Activated CD8-positive, alpha-beta T cell treated with anti-CD3 and anti-CD28 coated beads for 36 hours (primary cell): ENCODE measurements at places on chromosomes 7 and 10. TPM values are rescaled to one million over a fixed set of nuclear protein-coding genes. Genes with fewer than 3 reads are reported as not detected.

- no peak overlapping the region for H3K27ac ChIP-seq
- no peaks in the 10 kb centered on the region for H3K27me3 ChIP-seq
- no peaks in the 10 kb centered on the region for H3K36me3 ChIP-seq
- no peaks in the 10 kb centered on the region for H3K4me1 ChIP-seq
These were observed 49.9 kb downstream of the SCIN start for GRCh38 chr7:12620371-12620770.

DNA sequence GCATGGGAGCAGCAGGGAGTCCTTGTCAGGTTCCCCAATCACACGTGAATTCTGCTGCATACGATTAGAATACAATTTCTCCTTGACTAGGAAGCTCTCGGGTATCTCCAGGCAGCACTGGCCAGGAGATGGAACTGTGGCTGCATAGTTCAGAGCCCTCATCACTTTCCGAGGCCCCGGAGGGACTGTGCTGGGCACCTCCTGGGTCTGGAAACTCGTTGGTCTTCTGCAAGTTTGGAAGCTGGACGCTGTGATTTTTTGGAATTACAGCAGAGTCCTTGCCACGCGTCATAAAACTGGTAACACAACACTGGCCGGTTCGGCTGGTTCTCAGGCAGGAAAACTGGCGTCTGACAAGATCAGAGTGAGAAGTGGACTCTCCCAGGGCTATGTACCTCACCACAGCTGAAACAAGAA is 216.1 kb downstream of the CCDC3 start:
- no peak overlapping the region for H3K4me3 ChIP-seq
- no peak overlapping the region for H3K27ac ChIP-seq
- no peaks in the 10 kb centered on the region for H3K27me3 ChIP-seq
- no peaks in the 10 kb centered on the region for H3K36me3 ChIP-seq
- no peak for DNase-seq

- no peaks in the 10 kb centered on the region for H3K36me3 ChIP-seq
- peaks cover 5% of the 10 kb centered on the region for H3K4me1 ChIP-seq
- peak within 1 kb of the TSS; percentile 65 for H3K4me3 ChIP-seq
- peak within 1 kb of the TSS; percentile 7 for H3K27ac ChIP-seq
- DNase-seq = peak; percentile 74
These were observed at the start of gene PRKAR2B for GRCh38 chr7:107044347-107045194. Gene PRKAR2B (plus strand): TSS chr7:107044705. CDS start chr7:107044908, 203 bp downstream.

GRCh38 chr10:75211007-75211691 is 553 bp downstream of the VDAC2 start:
- peak; percentile 65 for DNase-seq
- peak overlapping the region; percentile 98 for H3K4me3 ChIP-seq
- H3K27ac ChIP-seq = peak overlapping the region; percentile 100
- peaks cover 35% of the 10 kb centered on the region for H3K36me3 ChIP-seq
- H3K27me3 ChIP-seq = no peaks in the 10 kb centered on the region
- H3K4me1 ChIP-seq = peaks cover 42% of the 10 kb centered on the region

PSMG3 gene
- total RNA-seq = 38.9 TPM

SDK1 gene
- total RNA-seq = 0.25 TPM

PYROXD2 gene
- total RNA-seq = 5.3 TPM
